Stimulated activated CD8-positive, alpha-beta memory T cell treated with anti-CD3 and anti-CD28 coated beads, Interleukin-7, amount 100 ng/mL, for 4 hours (primary cell): ENCODE measurements at places on chromosomes 6 and 20.

GRCh38 chr20:59822291-59823029, 111.0 kb downstream of the SYCP2 start:
- no peak for DNase-seq

DNA sequence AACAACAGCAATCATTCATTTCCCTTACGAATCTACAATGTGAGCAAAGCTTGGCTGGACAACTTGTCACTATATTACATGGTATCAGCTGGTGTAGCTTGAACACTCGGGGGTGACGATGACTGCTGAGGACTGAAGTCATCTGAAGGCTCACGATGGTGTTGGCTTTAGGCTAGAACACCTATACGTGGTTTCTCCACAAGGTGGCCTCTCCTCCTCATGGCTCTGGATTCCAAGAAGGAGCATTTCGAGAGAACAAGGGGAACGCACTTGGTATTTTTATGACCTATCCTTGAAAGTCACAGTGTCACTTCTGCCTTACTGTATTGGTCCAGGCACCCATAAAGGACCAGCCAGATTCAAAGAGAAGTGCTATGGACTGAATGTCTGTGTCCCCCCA, 37.5 kb upstream of the ADGRF1 start:
- no peak for DNase-seq

DNA sequence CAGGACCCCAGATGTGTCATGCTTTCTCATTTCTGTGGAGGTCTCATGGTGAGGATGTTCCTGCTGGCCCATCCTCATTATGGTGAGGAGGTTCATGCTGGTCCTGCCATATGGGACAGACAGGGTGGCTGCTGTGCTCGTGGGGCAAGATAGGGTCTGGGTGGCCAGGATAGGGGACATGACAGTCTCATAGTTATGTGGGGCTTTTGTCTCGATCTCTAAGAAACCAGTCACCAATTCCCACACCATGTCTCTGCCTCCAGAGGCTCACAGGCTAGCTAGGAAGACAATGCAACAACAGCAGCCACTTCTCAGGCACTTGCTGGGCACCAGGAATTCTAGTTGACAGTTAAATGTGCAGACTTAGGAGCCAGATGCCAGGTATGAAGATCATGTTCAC, 4.2 kb upstream of the MAPK13 start:
- no peak for DNase-seq

DNA sequence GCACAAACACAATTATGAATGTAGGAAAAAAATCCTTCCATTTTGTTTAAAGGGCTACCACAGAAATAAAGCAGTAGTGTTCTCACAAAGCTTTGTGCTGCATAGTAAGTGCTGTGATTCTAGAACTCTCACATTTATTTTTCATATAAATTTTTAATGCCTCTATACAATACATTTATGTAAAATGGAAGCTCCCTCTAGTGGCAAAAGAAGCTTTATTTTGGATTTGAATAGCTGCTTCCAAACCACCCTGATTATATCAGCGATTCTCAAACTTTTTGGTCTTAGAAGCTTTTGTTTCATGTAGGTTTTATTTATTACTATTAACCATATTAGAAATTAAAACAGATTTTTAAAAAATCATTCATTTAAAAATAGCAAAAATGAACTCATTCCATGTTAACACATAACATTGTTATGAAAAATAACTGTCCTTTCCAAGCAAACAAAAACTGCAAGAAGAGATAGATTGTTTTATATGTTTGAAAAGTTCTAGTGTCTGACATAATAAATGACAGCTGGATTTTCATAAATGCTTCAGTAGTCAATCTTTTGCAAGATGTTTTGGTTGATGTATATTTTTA, 38.4 kb downstream of the HS3ST5 start:
- no peak for DNase-seq

GRCh38 chr6:72413884-72414283, 208.0 kb upstream of the KCNQ5 start:
- no peak for DNase-seq

DNA sequence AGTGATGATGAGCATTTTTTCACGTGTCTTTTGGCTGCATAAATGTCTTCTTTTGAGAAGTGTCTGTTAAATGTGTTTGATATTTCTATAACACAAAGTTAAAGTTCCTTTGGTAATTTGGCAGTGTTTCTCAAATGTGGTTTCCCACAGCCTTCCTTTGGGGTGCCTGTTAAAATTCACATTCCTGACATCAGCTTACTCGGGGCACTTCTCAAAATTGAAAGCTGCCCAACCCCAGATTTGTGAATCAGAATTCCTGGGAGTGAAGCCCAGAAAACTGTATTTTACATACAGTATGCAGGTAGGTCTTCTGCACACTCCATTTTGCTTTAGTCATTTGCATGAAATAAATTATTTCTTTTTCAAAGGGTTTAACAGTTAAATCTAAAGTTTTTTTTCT, 207.9 kb downstream of the GMPR start:
- no peak for DNase-seq

DNA sequence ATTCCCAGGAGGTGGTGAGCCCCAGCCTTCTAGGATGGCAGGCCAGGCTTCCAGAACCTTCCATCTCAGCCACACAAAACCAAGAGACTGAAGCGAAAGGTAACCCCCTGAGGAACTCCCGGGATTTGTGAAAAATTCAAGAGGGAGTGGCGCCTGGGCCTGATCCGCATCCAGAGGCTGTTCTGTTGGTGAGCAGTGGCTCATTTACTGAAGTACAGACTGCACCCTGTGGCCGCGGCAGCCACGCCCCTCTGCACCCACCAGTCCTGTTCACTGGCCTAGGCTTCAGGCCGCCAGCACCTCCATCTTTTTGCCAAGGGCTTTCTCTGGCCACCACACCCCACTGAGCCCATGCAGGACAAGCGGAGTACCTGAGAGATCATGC, 79.1 kb upstream of the PTPN1 start:
- DNase-seq, result no peak

GRCh38 chr20:1809611-1810510, 85.3 kb upstream of the SIRPA start:
- DNase-seq, result no peak

DNA sequence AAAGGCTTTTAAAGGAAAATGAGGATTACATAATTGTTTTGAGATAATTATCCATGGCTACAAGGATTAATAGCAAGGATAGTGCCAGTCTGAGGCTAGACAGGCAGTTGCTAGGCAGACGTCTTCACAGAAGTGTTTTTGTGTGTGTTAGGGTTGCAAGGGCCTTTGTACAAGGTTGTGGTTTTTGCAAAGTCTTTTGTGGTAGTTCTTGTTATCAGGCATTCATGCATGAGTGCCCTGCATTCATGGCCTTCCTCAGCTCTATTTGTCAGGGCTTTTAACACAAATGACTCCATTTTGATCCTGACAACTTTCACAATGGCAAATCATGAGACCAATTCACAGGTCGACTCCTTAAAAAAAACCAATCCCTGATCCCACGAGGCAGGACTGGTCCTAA, 68.1 kb upstream of the TXNDC5 start:
- no peak for DNase-seq

DNA sequence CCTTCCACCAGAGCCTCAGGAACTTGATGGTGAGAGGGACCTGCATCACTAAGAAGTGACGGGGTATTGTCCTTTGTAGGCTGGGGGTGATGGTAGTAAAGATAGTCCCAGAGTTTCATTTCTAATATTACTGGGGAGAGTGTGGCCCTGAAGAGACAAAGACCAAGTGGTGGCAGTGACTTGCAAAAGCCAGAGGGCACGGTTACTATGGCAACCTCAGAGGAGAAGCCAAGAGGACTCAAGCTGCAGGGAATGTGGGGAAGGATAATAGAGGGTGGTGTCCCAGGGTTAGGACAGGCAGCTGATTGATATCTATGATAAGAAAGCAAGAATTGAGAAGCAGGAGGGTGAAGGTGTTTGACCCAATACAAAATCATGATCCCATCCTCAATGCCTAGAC, 42.5 kb downstream of the HLA-G start:
- no peak for DNase-seq

- DNase-seq, result no peak
Observed at GRCh38 chr6:3351105-3351676, 92.4 kb downstream of the PSMG4 start.

- no peak for DNase-seq
Observed at GRCh38 chr6:129598244-129599187, 111.5 kb downstream of the ARHGAP18 start.

DNA sequence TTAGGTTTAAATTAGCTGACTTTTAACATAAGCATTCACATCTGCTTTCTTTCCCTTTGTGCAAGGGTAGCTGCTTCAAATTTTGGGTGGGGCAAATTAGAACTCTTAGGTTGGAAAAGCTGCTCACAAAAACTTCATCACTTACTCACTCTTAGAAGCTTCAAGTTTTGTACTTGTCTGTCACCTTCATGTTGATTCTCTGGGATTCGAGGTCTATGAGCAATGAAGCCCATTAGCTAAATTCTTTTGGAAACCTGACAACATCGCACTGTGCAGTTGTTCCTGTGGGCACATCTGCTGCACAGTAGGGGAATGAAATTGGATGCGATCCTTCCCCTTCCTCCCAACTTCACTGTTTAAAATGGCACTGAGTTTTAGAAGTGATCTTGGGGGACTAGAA, 156.1 kb downstream of the UBE3D start:
- DNase-seq, result no peak

GRCh38 chr20:50286174-50286511, 95.5 kb downstream of the CEBPB start:
- DNase-seq, result no peak

GRCh38 chr6:34584694-34585093, 28.6 kb upstream of the SPDEF start:
- no peak for DNase-seq

DNA sequence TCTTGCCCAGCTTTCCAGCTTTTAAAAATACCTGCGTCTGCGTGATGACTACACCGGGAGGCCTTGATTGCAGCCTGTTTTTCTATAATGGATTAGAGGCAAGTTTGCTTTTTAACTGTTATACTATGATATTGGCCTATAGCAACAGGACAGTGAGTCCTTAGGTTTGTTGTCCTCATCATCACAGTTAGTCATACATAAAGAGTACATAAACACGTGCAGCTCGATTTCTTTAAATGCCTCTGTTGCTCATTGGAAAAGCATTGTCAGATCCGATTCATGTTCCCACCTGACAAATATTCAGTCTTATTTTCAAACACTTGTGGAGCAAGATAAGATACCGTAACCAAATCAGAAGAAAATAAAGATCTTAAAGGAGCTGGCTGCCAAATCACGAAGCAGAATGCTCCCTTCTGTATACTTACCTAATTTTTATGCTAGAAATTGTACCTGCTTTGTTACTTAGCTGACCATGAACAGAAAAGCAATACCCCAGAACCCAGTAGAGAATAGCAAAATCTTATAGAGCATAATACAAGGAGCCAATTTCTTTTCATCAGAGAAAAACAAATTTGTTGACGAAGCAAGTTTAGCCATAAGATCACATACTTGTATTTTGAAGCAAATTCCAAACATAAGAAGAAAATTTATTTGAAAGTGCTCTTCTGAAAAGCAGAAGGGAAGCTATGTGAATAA, 100.4 kb downstream of the TMEM200A start:
- no peak for DNase-seq

DNA sequence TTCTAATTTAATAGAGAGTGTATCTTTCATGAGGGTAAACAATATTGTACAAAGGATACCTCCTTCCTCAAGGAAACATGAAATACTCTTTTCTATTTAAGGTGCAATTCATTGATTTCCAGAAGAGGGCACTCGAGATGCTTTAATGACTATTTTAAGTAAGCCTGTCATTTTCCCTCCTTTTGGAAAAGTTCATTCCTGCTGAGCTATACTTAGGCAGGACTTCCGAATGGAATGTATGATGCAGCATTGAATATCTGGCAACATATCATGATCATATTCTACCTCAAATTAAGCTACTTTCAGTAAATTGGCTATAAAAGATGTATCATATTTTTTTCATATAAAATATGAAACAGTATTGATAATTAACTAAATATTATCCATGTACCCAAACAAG, 5.0 kb downstream of the DST start:
- DNase-seq, result no peak

- DNase-seq, result no peak
Observed at GRCh38 chr20:60167812-60168211, 209.6 kb downstream of the CDH26 start.

GRCh38 chr20:41432746-41433145, 66.1 kb upstream of the EMILIN3 start:
- DNase-seq, result no peak
